Stimulated activated CD4-positive, alpha-beta T cell treated with anti-CD3 and anti-CD28 coated beads, TNF-alpha, amount 100 ng/mL, for 24 hours (primary cell): ENCODE measurements at places on chromosomes 1 and 21.

DNA sequence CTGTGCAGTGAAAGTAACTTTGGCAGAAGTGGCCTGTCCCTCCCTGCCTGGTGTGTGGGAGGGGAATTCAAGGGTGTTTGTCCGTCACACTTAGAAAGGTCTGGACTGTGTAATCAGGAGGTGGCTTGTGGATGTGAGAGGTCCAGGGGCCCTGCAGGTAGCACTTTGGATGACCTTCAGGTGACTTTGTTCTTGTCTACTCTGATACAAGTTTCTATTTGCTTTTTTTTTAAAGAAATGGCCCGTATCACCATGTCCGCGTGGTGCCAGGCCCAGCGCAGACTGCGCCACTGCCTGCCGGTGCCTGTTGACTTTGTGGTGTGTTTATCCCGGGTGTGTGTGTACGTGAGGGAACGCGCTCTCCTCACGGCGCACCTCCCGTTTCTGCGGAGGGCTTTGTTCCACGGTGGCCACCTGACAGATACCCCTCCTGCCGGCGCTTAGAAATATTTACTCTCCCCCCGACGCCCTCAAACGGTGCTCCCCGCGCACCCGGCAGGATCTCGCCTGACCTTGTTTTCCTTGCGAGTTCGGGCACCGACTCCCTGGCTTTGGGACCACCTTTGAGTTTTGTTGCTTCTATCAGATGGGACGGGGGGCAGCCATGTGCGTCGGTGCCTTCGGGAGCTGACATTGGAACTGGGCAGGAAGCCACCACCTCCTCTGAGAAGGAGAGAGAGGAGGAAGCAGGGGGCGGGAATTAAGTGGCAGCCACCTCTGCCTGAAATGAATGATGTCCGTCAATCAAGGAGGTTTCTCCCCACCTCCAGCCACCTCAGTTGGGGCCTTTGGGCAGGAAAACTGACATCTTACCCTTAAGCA lies 119.4 kb downstream of the PRDM16 start:
- no peak for DNase-seq

DNA sequence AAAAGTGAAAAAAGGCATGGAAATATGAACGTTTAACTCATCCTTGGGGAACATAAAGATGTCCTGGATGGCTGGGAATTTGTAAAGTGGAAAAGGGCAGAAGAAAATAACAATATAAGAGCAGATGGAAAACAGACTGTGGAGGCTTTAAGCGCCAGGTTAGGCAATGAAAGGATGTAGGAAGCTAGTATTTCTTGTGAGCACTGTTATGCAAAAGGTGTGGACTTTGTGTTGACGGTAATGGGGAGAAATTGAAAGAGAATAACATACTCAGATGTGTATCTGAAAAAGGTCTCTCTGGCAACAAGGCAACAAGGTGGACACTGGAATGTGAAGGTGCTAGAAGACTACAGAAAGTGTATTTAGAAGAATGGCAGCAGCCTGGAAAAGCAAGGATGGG lies 411.8 kb downstream of the PLPP3 start:
- DNase-seq: no peak

DNA sequence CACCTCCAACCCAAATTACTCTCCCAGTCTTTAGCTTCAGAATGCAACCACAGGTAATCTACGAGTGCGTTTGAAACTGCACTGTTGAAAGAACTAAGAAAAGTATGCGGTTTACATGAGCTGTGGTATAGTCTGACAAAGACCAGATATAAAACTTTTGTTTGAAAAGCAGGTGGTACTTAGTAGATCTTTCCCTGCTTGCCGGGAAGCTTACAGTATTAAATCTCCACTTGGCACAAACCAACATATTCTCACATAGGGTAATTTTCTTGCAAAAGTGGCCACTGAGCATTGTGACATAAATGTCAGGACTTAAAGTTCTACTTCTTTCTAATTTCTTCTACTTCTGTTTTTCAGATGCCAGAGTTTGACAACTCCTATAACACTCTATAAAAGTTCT lies 8.4 kb downstream of the RGS2 start:
- DNase-seq: no peak

DNA sequence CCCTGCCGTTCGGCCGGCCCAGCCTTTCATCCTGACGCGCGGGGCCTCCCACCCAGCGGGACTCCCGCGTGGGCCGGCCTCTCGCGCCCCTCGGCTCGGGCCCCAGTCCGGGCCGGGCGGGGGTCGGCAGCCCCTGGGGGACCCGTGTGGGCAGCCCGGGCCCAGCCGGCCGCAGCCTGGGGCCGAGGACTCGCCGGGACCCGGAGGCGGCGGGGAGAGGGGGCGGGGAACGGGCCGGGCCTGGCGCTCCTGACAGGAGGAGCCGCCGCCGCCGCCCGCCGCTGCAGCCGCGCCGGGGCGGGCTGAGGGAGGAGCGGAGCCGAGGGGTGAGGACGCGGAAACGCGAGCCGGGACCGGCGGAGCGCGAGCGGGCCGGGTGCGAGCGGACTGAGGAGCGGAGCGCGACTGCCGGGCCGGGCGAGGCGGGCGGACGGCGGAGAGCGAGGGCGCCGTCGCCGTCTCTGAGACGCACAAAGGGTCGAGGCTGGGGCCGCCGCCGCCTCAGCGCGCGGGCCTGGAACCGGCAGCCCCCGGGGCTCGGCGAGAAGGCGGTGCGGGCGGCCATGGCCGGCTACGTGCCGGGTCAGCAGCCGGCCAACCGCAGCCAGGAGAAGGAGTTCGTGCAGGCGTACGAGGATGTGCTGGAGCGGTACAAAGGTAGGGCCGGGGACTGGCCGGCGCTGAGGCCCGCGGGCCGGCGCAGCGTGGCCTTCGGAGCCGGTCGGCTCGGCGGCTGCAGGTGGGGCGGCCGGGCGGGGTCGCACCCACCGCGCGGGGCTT lies 79.1 kb downstream of the NDUFS5 start:
- DNase-seq: no peak

DNA sequence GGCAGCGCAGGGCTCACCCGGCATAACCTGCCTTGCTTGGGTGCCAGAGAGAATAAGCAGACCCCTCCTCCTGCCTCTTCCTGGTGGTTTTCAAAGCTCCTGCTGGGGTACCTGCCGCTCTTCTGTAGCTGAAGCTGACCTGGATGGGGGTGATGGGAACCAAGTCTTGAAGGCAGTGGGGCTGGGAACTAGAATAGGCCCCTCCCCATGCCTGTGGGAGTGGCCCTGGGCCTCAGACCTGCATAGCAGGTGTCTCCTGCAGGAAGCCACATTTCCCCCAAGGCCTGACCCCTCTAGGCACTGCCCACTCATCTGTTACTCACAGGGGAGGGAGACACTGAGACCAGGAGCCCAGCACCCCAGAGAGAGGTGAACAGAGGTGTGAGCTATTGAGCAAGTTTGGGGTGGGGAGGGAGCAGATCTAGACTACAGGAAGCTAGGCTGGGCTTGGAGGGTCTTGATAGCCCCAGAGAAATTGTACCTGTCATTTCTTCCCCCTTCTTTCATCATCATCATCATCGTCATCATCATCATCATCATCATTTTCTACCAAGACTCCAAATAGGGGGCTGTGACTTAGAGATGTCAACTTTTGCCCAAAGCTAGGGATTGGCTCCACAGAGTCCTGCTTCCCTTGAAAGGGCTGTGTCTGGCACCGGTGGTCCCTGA lies 10.1 kb downstream of the PADI1 start:
- no peak for DNase-seq

GRCh38 chr1:47436304-47436978 lies 1.4 kb upstream of the FOXD2 start:
- DNase-seq: peak; percentile 57

DNA sequence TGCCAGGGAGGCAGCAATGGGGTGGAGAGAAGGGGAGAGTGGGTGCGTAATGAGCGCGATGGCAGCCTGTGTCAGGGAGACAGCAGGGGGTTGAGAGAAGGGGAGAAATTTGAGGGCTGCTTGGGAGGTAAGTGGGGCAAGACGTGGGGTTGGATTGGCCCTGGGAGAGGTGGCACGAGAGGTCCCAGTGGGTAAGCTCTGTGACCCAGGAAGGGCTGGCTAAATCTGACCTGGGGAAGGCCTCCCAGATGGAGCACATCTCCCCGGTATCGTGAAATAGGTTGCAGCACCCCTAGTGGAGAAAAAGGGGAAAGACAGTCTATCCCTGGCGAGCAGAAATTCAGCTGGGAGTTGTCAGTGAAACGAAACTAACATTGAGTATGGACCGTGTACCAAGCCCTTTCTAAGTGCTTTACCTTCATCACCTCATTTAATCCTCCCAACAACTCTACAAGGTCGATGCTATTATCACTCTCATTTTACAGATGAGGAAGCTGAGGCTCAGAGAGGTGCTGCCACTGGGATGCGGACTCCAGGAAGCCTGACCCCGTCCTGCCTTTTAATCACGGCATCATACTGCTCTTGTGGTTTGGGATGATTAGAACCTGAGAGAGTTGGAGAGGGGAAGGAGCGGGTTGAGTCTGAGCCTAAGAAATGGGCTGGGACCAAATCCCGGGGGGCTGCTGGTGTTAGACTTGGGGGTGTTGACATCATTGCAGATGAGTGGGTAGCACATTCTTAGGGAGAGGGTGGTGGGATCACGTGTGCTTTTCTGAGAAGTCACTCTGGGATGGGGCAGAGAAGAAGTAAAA lies 56.6 kb upstream of the RPL11 start:
- no peak for DNase-seq

DNA sequence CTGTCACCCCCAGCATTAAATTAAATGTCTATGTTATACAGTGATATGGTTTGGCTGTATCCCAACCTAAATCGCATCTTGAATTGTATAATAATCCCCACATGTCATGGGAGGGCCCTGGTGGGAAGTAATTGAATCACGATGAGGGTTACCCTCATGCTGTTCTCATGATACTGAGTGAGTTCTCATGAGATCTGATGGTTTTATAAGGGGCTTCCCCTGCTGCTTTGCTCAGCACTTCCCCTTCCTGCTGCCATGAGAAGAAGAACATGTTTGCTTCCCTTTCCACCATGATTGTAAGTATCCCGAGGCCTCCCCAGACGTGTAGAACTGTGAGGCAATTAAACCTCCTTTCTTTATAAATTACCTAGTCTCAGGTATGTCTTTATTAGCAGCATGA lies 445.7 kb downstream of the MRPL39 start:
- DNase-seq: no peak

- DNase-seq: no peak
These were observed 40.6 kb upstream of the DIPK1A start for GRCh38 chr1:93001893-93002292.

DNA sequence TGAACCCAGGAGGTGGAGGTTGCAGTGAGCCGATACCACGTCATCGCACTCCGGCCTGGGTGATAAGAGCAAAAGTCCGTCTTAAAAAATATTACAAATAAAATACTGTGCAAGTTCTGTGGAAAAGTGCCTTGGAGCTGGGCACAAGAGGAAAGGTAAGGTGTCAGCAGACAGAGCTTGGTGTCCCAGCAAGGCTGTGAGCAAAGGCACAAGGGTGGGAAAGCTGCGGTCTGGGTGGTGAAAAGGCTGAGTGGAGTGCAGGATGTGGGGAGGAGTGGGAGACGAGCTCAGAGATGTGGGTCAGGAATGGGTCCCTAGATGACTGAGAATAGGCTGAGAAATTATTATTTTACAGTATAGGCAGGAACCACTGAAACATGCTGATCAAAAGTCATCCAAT lies 150.6 kb downstream of the RHOU start:
- no peak for DNase-seq

DNA sequence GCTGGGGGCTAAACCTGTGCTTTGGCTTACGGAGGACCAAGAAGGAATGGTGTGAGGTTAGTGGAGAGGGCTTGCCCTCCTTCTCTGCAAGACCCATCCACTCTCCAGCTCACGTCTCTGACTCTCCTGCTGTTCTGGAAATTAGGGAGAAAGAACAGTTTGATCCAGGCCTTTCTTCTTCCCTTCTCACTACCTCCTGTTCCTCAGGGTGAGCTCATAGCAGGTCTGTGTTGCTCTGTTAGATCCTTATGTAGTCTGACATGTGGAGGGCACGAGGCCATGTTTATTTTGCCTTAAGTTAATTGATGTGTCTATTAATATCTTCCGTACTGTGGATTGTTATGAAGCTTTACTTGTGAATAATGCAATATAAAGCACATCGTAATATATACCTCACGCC lies 315.0 kb downstream of the GRIK1 start:
- DNase-seq: no peak

- DNase-seq: no peak
These were observed 66.7 kb upstream of the PARP1 start for GRCh38 chr1:226474443-226475141.

GRCh38 chr1:110057963-110058518 lies 12.4 kb downstream of the ALX3 start:
- no peak for DNase-seq

- DNase-seq: no peak
These were observed 38.1 kb downstream of the SLC44A3 start for GRCh38 chr1:94858276-94858675.

- DNase-seq: no peak
These were observed 8.8 kb upstream of the PIGC start for GRCh38 chr1:172452536-172453152.

DNA sequence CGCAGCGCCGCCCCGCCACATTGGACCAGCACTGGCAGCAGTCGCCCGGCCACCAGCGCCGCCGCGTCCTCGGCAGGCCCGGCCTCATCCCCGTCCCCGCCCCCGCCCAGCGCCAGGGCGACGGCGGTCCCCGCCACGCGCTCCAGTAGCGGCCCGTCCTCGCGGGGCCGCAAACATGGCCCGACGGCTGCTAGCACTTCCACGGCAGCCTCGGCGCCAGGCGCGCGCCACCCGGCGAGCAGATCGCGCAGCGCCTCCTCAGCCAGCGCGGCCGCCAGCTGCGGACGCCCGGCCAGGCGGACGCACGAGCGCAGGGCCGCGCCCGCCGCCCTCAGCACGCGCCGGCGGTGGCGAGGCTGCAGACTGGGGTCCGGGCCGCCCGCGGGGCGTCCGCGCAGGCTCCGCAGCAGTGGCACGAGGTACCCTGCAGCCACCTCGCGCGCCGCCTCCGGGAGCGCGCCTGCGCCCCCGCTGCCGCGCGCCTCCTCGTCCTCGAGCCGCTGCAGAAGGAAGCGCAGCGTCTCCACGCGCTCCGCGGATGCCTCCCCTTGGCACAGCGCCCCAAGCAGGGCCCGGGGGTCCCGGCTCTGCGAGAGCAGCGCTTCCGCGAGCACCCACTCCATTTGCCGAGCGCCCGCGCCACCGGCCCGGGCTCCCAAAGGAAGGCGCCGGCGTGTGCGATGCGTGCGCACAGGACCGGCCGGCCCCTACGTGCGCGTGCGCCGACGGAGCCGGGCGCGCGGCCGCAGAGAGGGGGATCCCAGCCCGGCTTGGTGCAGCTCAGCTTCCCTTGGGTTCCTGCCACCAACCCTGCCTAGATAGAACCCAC lies at the start of gene TARBP1:
TSS of gene TARBP1 (minus strand) at position 699 of the 829 bp plus-strand sequence. CDS start at position 623, 76 bp downstream.
- DNase-seq: peak; percentile 72

- DNase-seq: no peak
These were observed 6.5 kb downstream of the ANKRD45 start for GRCh38 chr1:173663159-173663558.

- no peak for DNase-seq
These were observed 7.4 kb downstream of the WNT3A start for GRCh38 chr1:228013935-228014930.
